ENCODE measurements at places on chromosomes 3 and 15.

GRCh38 chr3:20352546-20353179 is 166.7 kb upstream of the SGO1 start:
- DNase-seq: peak; percentile 88

DNA sequence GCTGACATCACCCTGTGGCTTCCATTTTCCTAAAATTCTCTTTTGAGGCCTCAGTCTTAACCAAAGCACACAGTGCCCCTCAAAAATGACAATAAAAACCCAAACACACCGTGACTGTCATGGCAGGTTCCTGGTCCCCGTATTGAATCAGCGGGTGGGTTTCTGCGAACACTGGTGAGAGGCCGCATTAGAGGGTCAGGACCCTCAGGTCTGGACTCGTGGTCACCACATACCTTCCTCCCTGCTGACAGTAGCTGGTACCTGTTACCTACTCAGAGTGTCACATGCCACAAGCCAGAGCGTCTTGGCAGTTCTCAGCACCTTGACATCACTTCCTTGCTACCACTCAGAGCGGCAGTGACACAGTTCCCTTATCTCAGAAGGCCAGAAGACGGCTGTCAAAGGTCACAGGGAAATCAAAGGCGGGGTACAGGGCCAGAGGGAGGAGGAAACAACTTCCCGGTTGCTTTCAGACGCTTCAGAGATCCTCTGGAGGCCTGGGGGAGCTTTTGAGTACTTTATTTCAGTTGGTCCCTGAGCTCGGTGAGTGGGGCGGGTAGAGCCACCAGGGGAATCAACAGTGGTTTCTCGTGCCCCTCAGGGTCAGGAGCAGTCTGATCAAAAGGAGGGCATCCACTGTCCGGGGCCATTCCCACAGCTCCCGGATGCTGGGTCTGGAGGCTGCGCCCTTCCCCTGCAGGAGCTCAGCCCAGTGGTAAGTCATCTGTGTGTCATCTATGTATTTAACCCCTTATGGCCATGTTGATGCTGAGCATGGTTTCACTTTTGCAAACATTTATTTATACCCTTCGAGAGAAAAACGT is at the start of the genes CCR5AS and CCRL2:
CCR5AS (minus strand) TSS at position 279 of the 824 bp plus-strand sequence.
CCRL2 (plus strand) TSS at position 472 of the 824 bp plus-strand sequence. CDS start 821 bp downstream, outside the sequence.
- peak; percentile 95 for DNase-seq

- DNase-seq: peak; percentile 88
These were observed at the start of gene MYO1E for GRCh38 chr15:59372352-59373211. Gene MYO1E (minus strand): TSS chr15:59372871. CDS start chr15:59372500, 371 bp downstream.

- no peak for DNase-seq
These were observed 32.9 kb upstream of the MTMR10 start for GRCh38 chr15:31024330-31024729.

GRCh38 chr3:132628157-132628556 is 31.1 kb downstream of the ACKR4 start:
- no peak for DNase-seq

DNA sequence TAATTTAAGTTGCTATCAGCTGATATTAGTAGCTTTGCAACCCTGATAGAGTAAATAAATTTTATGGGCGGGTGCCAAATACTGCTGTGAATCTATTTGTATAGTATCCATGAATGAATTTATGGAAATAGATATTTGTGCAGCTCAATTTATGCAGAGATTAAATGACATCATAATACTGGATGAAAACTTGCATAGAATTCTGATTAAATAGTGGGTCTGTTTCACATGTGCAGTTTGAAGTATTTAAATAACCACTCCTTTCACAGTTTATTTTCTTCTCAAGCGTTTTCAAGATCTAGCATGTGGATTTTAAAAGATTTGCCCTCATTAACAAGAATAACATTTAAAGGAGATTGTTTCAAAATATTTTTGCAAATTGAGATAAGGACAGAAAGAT is 70.0 kb downstream of the ECT2 start:
- no peak for DNase-seq

DNA sequence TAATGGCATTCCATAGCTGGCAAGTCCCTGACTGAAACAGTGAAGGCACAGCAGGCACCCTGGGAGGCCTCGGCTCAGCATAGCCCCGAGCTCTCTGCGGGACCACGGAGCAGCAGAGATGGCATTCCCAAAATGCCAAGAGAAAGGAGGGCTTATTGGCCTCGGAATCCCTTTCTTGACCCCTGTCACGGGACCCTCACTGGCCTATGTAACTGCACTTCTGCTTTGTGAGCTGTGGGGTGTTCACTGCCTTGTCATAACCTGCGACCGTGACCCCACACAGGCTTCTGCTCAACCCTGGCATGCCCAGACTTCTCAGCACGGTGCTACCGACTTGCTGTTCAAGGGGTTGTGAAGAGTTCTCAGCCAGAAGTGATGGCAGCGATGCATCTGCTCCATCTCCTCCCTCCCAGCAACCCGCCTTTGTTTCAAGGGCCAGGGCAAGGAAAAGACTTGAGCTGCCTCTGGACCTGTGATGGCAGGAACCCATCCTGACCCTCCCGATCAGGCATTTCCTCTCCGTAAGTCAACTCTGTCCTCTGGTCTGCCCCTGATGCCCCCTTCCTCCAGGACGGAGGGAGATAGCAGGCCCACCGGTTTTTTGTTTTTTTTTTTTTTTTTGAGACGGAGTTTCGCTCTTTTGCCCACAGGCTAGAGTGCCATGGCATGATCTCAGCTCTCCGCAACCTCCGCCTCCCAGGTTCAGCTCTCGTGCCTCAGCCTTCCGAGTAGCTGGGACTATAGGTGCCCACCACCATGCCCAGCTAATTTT is 30.5 kb downstream of the EHD4 start:
- no peak for DNase-seq

DNA sequence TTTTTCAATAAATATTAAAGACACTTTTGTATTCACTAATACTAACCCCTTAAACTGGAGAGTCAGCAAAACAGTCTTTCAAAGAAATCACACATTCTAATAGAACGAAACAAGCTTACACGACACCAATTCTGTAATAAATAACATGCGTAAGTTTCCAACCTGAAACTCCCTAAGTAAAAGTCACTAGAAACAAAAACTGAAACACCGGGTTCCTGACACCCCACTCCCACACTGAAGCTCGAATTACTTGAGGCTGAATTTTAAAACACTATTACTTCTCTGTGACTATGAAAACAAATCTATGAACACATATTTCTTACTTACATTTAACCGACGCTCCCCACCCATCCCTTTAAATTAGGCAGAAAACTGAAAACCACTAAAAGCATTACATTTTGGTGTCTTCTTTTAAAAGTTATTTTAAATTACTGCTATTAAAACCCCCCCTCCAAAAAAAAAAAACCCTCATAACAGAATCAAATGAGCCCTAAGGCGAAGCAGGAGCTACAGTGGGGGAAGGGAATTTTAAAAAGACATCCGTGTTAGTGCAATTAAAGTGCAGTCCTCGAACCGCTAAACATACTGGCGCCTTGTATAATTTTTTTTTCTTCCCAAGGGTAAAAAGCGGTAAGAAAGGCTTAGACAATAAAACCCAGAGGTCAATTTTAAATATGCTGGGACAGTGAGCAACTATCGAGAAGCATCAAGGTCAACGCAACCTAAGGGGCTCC is 878 bp downstream of the SPPL2A start:
- peak; percentile 65 for DNase-seq

- peak; percentile 57 for DNase-seq
These were observed 2.8 kb downstream of the CHD2 start for GRCh38 chr15:92902737-92903593.

- DNase-seq: no peak
These were observed 252.9 kb downstream of the EBLN2 start for GRCh38 chr3:73314151-73314951.

DNA sequence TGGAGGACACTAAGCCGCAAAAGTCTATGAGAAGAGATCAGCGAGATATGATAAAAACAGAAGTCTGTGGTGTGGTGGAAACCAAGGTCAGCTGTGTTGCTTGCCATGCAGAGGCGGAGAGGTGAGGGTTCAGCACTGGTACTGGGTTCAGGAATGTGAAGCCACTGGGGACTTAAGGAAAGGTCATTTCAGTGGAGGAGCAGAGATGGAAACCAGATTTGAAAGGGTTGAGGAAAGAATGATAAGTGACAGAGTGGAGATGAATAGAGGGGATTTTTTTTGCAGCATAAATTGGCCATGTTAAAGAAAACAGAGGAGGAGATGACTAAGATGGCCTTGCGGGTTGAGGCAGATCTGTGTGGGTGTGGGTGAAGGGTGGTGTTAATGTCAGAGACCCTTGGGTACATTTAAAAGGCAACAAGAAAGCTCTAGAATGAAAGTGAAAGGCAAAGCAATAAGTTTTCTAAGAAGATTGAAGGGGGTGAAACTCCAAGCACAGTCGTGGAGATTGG is 265.5 kb downstream of the ADAMTSL3 start:
- DNase-seq: peak; percentile 5

GRCh38 chr3:69547461-69547880 is 161.6 kb upstream of the FRMD4B start:
- DNase-seq: no peak

DNA sequence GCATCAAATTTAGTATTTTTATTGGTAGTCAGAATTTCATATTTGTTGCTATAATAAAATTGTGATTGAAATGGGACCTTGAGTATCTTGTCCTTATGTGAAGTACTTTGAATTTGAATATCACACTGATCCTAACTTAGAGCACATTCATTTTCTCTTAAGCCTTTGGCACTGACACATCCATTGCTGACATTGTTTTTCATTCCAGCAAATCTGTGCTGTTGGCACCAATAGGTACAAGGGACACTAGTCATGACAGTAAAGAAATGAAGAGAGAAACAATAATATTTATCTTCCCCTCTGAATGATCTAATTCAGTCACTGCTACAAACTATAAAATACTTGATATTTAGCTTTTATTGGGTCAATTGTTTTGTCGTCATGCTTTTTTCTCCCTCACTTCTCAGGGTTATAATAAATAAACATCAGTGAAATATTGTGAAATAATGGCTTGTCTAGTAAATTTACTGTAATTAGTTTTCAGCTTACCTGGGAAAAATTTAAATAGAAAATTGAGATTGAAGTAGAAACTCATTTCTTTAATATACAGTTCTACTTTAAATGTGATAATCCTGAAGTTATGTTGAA is 166.8 kb upstream of the MLF1 start:
- no peak for DNase-seq

DNA sequence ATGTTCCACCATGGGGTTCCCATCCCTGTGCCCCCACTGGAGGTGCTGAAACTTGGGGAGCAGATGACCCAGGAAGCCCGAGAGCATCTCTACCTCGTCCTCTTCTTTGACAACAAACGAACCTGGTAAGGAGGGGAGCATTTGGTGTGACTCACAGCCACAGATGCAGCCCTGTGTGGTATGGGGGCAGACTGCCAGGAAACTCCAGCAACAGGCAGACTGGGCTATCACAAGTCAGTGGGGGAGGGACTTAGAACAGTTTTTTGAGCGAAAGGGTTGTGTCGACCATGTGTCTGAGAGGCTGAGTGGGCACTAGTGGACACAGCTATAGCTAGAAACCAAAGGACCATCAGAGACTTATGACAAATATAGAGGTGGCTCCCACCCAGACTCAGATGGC is 3.4 kb upstream of the OGG1 start:
- no peak for DNase-seq

DNA sequence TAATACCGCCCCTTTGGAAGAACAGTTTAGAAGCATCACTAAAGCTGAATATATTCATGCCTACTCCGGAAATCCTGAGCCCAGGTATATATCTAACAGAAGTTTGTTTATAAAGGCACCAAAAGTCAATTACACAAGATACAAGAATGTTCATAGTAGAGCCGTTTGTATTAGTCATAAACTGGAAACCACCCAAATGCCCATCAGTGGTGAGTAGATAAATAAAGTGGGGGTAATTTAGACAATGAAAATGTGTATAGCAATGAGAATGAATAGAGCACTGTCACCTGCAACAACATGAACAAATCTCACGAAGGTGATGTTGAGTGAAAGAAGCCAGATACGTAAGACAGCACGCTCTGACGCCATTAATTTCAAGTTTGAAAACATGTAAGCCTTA is 68.3 kb upstream of the GLCE start:
- peak; percentile 10 for DNase-seq

- no peak for DNase-seq
These were observed 444.0 kb downstream of the MFSD1 start for GRCh38 chr3:159245871-159246270.

DNA sequence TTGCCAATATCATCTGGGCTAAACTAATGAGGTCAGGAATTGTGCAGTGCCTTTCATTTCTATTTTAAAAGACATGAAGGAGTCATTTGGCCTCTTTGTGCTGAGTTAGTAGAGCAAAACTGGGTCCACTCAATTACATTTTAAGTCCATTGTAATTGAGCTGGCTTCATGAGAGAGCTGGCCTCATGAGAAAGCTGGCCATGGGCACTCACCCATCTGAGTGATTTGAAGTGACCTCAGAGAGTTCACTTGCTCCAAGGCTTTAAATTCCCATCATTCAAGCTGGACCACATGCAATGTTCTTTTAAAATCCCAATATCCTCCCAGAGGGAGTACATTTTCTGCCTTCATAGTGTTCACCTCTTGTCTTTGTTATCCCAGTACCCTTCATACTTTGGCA is 335.9 kb upstream of the WNT5A start:
- DNase-seq: no peak

- peak; percentile 79 for DNase-seq
These were observed 876 bp downstream of the PLSCR1 start for GRCh38 chr3:146543461-146544001.

DNA sequence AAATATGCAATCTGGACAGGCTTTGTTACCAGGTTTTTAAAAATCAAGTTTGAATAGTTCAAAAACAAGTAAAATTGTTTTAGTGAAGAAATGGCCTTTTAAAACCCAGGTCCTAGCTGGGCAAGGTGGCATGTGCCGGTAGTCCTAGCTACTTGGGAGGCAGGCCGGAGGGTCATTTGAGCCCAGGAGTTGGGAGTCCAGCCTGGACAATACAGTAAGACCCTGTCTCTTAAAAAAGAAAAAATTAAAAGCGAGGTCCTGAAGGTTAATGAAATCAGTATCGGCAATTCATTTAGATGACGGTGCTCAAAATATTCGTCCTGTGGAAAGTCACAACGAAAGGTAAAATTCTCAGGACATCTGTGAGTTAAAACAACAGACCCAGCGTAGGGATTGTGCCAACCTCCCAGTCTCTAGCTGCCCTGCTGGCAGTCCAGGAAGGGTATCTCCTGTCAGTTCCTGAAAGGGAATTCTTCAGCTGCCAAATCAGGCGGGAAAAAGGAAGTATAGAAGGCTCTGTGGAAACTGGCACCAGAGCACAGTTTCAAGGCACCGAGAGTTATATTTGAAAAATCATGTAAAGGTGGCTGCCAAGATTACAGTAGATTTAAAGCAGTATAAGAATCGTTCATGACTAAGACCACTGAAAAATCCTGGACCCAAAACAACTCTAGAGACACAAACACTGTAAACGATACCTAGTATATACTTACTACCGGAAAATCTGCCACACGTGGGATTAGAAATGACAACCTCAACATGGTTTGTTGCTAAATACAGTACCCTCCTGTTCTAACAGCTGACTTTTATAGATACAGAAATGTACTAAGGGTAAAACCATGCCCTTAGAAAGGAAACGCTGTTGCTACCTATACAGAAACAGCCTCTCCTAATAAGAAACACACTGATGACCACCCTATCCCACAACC is 1.2 kb upstream of the ABHD17C start:
- DNase-seq: peak; percentile 16

- no peak for DNase-seq
These were observed 77.4 kb downstream of the ANXA2 start for GRCh38 chr15:60320365-60320764.

- no peak for DNase-seq
These were observed 122.2 kb downstream of the ETFA start for GRCh38 chr15:76189106-76189505.
